Anterior cingulate cortex (tissue), 58 donors: ENCODE measurements at places on chromosomes 3 and 15.

DNA sequence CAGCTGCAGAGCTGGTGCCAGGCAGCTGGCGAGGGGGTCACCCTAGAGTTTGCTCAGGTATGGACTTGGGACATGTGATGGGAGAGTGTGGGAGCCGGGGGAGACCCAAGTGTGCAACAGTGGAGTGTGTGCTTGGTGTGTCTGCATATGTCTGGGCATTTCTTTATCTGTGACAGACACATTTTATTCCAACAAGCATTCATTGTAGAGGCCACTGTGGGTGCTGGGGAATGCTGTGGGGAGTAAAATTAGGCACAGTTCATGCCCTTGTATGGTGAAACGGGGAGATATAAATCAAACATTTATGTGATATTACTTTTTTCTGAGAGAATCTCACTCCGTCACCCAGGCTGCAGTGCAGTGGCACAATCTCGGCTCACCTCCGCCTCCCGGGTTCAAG is 4.2 kb downstream of the ACY1 start:
- no peak for DNase-seq

- DNase-seq = no peak
Measured at GRCh38 chr15:43144512-43144911, 11.1 kb downstream of the TMEM62 start.

DNA sequence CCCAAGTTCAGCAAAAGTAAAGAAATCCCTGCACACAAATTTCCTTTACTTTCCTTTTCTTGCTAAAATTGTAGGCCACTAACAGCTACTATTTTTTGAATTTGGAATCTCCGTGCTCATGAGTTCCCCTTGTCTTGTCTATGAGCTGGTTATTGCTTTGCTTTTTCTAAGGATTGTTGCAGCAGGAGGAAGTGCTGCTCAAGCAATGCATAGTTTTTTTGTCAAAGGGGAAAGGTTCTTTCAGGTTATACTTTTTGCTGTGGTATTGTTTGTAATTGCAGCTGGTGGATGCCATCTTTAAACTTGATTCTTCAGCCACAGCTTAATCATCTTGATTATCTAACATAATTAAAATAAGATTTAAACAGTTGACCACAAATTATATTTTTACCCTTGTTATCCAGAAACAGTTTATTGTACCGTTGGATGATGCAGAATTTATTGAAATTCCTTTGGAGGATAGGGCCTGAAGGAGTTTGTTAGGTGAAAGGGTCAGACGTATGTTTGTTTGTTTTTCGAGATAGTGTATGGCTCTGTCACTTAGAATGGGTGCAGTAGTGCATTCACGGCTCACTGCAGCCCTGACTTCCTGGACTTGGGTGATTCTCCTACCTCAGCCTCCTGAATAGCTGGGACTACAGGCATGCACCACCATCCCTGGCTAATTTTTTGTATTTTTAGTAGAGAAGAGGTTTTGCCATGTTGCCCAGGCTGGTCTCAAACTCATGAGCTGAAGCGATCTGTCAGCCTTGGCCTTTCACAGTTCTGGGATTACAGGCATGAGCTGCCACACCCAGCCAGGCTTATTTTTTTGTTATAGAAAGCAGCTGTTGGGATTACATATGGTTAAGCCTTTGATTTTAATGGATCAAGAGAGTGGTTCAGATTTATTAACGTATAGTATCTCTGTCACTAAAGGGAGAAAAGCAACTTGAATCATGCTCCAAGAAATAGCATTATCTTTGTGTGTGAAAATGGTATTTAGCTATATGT is 11.7 kb downstream of the MGA start:
- no peak for DNase-seq

GRCh38 chr3:156170571-156170970 is 50.2 kb downstream of the KCNAB1 start:
- DNase-seq = no peak

DNA sequence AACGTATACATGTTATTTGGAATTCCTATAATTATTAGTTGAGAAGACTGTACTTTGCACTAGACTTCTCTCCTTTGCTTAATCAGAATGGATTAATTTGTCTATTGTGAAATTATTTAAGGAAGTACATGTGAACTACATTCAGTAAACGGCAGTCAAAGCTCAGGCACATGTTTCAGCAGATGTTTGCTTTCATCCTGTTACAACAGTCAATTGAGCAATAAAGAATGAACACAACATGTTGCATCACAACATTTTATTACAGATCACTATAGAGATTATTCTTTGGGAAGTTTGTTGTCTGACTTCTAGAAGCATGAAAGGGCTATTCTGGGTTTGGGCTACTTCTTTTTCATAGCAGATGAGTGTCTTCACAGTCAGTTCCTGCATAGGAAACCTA is 39.2 kb downstream of the RAB27A start:
- no peak for DNase-seq

DNA sequence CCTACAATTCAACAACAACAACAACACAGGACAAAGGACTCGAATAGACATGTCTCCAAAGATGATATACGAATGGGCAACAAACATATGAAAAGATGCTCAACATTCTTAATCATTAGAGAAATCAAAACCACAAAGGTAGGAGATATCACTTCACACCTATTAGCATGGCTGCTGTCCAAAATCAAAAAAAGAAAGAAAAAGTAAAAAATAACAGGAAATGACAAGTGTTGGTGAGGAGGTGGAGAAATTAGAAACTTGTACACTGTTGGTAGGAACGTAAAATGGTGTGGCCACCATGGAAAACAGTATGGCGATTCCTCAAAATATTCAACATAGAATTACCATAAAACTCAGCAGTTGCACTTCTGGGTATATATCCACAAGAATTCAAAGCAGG is 312.3 kb upstream of the STT3B start:
- DNase-seq = no peak

DNA sequence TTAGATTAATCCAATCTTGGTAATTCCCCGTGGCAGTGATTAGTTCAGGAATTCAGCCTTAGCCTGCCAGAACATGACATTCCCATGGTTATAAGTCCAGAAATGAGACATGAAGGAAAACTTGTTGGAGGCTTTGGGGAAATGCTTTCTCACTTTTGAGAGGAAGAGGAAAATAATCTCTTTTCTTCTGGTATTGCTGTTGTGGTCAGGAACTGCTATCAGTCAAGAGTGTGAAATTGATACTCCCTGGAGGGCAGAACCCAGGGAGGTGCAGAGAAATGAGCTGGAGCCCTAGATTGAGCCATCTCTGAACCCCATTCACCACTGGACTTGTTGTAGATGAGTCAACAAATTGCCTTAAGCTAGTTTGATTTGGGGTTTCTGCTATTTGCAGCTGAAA is 38.6 kb upstream of the APH1B start:
- no peak for DNase-seq

DNA sequence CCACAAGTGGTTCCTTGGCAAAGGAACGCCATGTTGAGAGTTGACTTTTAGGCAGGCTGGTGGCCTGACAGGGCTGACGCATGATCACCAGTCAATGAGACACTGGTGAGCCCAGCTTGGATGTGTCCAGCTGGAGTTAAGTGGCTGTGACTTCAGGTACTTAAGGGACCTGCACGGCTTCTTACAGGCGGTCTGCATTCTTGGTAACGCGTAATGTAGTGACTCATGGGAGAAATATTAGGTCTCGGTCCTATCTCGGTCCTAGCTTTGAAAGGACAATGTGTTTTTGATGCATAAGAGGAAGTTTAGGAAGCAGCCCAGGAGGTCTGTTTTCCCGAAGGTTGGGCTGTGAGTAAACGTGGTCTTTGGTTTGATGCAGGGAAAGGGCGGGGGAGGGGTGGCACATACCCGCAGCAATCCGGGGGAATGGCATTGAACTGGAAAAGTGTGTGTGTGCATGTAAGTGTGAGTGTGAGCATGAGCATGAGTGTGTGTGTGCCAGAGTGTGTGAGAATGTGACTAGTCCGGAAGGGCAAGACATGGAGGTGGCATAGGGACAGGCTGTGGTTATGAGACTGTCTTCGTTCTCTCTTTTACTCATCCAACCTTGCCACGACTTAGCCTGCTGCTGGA is 55.3 kb downstream of the FAM43A start:
- no peak for DNase-seq
